ENCODE measurements at places on chromosomes 16 and 17.

DNA sequence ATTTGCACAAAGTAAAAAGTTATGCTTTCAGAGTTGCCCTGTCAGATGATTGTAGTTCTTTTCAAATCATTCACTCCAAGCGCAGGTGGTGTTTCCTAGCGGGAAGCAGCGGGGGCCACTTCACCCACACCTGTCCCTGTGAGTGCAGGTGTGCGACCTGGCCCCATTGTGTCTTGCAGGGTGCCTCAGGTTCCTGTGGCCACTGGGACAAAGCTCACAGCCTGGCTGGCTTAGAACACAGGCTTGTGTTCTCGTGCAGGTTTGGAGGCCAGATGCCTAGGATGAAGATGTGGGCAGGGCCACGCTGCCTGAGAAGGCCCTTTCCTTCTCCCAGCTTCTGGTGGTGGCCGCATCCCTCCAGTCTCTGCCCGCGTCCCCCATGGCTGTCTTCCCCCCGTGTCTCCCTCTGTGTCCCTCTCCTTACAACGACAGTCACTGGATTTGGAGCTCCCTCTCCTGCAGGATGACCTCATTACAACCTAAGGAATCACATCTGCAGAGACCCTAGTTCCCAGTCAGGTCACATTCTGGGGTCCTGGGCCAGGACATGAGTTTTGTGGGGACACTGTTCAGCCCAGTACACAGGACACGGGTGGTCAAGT, 90.5 kb downstream of the NPIPB11 start:
- H3K27ac ChIP-seq = no peak overlapping the region
- H3K36me3 ChIP-seq = no peaks in the 10 kb centered on the region
- H3K27me3 ChIP-seq = no peaks in the 10 kb centered on the region
- H3K4me3 ChIP-seq = no peak overlapping the region
- DNase-seq = no peak

- H3K27me3 ChIP-seq = no peaks in the 10 kb centered on the region
- DNase-seq = no peak
- peaks cover 25% of the 10 kb centered on the region for H3K36me3 ChIP-seq
- no peak overlapping the region for H3K4me3 ChIP-seq
- H3K4me1 ChIP-seq = peaks cover 20% of the 10 kb centered on the region
- no peak overlapping the region for H3K27ac ChIP-seq
Measured at GRCh38 chr17:75265614-75266315, 4.1 kb downstream of the MRPS7 start.

DNA sequence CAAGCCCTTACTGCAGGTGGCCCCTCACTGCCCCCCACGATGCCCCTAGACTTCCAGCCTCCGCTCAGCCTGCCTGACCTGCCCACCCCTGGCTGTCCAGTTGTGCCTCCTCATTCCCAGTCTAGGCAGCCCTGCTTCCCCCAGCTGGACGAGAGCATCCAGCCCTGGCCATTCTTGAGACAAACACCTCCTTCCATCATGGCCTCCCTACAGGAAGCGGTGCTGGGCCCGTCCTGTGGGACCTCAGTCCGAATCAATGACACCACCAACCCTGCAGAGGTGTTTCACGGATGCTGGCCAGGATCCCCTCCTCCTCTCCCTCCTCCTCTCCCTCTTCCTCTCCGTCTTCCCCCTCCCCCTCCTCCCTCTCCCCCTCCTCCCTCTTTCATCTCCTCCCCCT, 28.3 kb downstream of the CCDC40 start:
- H3K27me3 ChIP-seq = no peaks in the 10 kb centered on the region
- no peaks in the 10 kb centered on the region for H3K4me1 ChIP-seq
- no peak overlapping the region for H3K4me3 ChIP-seq
- DNase-seq = no peak
- H3K36me3 ChIP-seq = no peaks in the 10 kb centered on the region

DNA sequence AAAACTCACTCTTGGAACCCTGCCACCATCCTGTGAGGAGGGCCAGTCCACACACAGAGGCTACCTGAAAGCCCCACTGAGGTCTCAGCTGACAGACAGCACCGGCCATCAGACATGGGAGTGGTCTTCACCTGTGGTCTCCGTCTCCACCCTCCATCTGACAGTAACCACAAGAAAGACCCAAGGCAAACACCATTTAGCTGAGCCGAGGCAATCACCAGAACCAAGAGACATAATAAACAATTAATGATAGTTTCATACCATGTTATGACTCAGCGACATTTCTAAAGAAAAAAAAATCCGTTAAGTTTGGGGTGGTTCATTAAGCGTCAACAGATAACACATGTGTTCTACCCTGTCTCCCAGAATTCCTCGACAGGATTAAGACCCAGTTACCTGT, 6.1 kb upstream of the EVPLL start:
- H3K36me3 ChIP-seq = no peaks in the 10 kb centered on the region
- no peak overlapping the region for H3K27ac ChIP-seq
- no peak overlapping the region for H3K4me3 ChIP-seq
- no peak for DNase-seq
- no peaks in the 10 kb centered on the region for H3K4me1 ChIP-seq
- H3K27me3 ChIP-seq = no peaks in the 10 kb centered on the region

DNA sequence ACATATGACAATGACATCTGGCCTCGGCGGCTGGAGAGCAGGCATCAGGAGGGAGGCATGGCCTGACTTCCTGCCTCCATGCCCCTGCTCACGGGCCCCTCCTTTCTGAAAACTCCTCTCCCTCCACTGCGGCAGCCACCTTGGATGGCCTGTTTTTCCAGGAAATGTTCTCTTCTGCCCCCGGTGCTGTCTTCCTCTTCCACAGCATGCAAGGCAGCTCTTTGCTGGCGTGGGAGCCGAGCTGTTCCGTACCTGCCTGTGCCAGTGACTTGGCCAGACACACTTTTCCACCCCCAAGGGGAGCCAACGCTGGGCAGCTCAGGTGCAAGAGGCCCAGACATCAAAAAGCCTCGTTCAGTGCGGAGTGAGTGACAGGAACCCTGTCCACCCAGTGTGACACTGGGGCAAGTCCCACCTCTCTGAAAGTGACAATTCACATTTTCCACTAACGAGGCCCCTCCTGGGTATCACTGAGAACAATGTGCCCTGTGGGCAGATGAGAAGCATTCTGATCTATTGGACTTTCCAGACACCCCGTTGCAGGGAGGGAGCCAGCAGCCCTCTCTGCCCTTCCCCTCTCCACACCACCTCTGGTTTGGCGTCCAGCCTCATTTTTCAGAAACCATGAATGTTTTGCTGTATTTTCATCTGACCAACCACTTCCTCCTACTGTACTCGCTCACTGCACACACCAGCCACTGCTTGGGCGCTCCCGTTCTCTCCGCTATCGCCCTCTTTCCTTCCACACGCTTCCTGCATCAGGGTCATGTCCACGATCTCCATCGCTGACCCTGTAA, 31.2 kb downstream of the NSMCE1 start:
- H3K36me3 ChIP-seq = peaks cover 3% of the 10 kb centered on the region
- peak overlapping the region; percentile 81 for H3K27ac ChIP-seq
- H3K4me3 ChIP-seq = peak overlapping the region; percentile 33
- peak; percentile 56 for DNase-seq

DNA sequence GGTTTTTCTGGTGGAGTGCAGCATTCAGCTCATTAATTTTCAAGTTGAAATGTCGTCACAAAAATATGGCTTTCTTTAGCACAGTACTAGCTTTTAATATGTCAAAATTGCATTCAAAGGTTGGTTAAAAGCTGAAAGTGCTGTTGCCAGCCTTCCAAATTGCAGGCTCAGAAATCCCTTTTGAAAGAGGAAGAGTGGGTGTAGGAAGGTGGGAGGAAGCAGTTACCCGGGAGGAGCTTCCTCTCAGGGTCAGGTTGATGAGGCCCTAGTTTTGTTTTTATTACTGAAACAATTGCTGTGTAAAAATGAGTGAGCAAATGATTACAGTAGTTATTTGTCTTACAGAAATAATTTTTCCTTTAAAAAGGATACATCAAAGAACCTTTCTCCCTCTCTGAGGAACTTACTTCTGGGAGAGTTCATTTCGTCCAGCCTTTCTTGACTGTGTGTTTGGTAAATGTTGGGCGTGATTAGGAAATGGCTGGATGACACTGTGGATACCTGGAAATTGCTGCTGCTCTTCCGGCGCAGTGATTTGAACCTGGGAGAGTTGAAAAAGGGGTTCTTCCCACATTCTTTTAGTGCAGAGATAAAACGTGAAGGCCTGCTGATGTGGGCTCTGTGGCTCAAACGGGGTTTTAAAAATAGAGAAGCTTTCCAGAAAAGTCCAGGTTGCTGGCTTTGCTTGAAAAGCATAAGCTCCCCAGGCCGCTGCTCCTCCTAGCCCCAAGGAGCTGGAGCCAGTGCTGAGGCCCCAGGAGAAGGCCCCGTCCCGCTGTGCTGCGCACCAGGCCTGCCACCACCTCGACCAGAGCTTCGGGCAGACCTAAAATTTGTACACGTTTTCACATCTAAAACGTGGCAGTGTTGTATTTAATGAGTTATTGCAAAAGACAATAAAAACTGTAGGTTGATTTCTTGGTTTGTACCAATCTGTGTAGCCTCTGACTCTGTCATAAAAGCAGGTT, 41.7 kb downstream of the SEC14L1 start:
- peaks cover 43% of the 10 kb centered on the region for H3K4me1 ChIP-seq
- no peak for DNase-seq
- no peak overlapping the region for H3K27ac ChIP-seq
- H3K27me3 ChIP-seq = no peaks in the 10 kb centered on the region
- H3K36me3 ChIP-seq = no peaks in the 10 kb centered on the region
- H3K4me3 ChIP-seq = no peak overlapping the region

GRCh38 chr17:13931800-13932460, 137.4 kb upstream of the COX10 start:
- no peak overlapping the region for H3K4me3 ChIP-seq
- DNase-seq = no peak
- H3K27ac ChIP-seq = no peak overlapping the region
- no peaks in the 10 kb centered on the region for H3K27me3 ChIP-seq
- H3K36me3 ChIP-seq = no peaks in the 10 kb centered on the region

GRCh38 chr17:50205963-50206505, 4.6 kb upstream of the COL1A1 start:
- DNase-seq = no peak
- H3K4me3 ChIP-seq = no peak overlapping the region
- no peak overlapping the region for H3K27ac ChIP-seq

- H3K36me3 ChIP-seq = no peaks in the 10 kb centered on the region
- peaks cover 47% of the 10 kb centered on the region for H3K4me1 ChIP-seq
- peak overlapping the region; percentile 73 for H3K4me3 ChIP-seq
- no peaks in the 10 kb centered on the region for H3K27me3 ChIP-seq
Measured at GRCh38 chr17:36721560-36722120, 120.3 kb downstream of the MRM1 start.

DNA sequence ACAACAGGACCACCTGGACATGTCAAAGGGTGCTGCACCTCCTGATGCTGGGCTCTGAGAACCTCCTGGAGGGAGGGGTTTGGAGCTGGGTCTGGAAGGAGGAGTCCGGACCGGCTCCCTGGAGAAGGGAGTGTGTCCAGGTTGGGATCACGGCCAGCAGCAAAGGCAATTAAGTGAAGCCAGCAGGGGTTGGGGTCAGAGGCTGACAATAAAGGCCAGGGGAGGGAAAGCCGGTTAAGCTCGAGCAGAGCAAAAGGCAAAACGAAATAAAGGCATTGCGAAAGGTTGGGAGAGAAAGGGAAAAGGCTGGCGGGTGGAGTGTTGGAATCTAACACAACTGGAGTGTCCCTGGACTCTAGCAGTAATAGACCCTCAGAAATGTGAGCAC, 992 bp upstream of the CACNG4 start:
- no peak for DNase-seq
- peaks cover 16% of the 10 kb centered on the region for H3K27me3 ChIP-seq
- H3K36me3 ChIP-seq = no peaks in the 10 kb centered on the region

- DNase-seq = no peak
- no peaks in the 10 kb centered on the region for H3K36me3 ChIP-seq
- no peak overlapping the region for H3K27ac ChIP-seq
- H3K27me3 ChIP-seq = no peaks in the 10 kb centered on the region
- H3K4me3 ChIP-seq = no peak overlapping the region
Measured at GRCh38 chr16:78485188-78485916, 385.9 kb downstream of the WWOX start.

GRCh38 chr17:50961282-50962220, 95.4 kb upstream of the TOB1 start:
- H3K4me1 ChIP-seq = peaks cover 2% of the 10 kb centered on the region
- H3K36me3 ChIP-seq = peaks cover 6% of the 10 kb centered on the region

DNA sequence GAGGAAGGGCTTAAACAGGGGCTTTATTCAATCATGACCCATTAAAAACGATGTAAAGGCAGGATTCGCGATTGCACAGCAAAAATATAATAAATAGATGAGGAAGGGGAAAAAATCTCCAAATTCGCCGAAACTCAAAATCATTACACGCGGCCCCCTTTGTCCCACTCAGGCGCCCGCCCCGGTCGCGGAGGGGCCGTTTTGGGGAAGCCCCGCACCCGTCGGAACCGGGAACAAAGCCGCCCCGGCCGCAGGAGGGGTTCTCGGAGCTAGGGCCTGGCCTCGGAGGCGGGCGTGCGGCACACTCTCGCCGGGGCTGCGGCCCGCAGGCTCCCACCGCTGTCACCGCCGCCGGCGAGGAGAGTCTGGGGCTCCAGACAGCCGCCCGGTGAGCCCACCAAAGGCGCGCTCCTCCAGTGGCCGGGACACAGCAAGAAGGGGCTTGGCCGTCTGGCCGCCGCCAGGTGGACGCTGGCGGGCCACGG, 521 bp downstream of the C16orf87 start:
- peaks cover 16% of the 10 kb centered on the region for H3K4me1 ChIP-seq
- DNase-seq = peak; percentile 31
- no peaks in the 10 kb centered on the region for H3K27me3 ChIP-seq
- H3K4me3 ChIP-seq = peak overlapping the region; percentile 89

DNA sequence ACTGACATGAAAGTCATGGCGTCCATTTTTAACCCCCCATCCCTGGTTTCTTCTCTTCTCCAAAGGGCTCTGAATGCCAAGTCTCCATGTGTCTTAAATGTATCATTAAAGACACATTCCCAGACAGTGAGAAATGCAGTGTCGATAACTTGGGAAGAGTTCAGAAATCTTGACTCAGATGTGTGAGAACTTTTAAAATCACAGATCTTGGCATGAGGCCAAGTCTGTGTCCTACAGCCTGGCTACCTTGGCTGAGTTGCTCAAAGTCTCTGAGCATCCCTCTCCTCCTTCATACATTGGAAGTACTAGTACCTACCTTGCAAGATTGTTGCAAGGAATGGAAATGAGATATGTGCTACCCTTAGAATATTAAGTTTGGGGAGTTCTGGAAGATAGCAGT, 1046.5 kb upstream of the RBFOX1 start:
- no peak overlapping the region for H3K27ac ChIP-seq
- no peak for DNase-seq
- no peaks in the 10 kb centered on the region for H3K4me1 ChIP-seq

- DNase-seq = no peak
- no peak overlapping the region for H3K4me3 ChIP-seq
- H3K27me3 ChIP-seq = no peaks in the 10 kb centered on the region
- H3K4me1 ChIP-seq = peaks cover 33% of the 10 kb centered on the region
- no peak overlapping the region for H3K27ac ChIP-seq
- H3K36me3 ChIP-seq = no peaks in the 10 kb centered on the region
Measured at GRCh38 chr16:1709356-1709755, 3.4 kb downstream of the MAPK8IP3 start.

GRCh38 chr17:47862621-47863440, 11.9 kb upstream of the SP6 start:
- H3K4me1 ChIP-seq = peaks cover 17% of the 10 kb centered on the region
- DNase-seq = no peak
- no peaks in the 10 kb centered on the region for H3K27me3 ChIP-seq
- H3K36me3 ChIP-seq = no peaks in the 10 kb centered on the region
- no peak overlapping the region for H3K4me3 ChIP-seq
- H3K27ac ChIP-seq = no peak overlapping the region
